Femur (tissue), 1 donor: ENCODE measurements at places on chromosomes 16 and 17.

- DNase-seq, result no peak
Measured at GRCh38 chr16:20897253-20897897, 2.8 kb downstream of the DCUN1D3 start.

DNA sequence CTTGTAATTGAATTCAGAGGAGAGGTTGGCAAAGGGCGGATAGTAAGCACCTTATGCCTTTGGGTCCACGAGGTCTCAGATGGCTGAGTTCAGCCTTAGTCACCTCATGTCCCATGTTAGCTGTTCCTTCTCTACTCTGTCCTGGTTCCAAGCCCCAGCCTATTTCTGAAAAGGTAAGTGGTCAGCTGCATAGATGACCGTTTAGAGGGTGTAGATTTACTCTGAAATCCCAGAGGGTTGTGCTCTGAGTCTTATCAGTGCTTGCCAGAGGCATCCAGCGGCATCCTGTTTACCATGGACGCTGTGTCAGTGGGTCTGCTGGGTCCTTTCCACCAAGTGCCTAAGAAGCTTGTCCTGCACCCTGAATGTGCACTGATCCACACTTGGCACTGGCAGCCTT, 1.9 kb downstream of the ZNF778 start:
- no peak for DNase-seq

DNA sequence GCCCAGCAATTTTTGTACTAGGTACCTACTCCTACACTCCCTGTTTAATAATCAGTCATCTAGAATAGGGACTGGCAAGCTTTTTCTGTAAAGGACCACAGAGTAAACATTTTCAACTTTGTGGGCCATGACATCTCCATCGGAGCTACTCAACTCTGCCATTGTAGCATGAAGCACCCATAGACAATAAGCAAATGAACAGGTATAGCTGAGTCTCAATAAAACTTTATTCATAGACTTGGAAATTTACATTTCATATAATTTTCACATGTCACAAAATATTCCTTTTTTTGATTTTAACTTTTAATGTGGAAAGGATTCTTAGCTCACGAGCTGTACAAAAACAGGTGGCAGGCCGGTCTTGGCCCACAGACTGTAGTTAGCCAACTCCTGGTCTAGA, 345.8 kb downstream of the SOX9 start:
- no peak for DNase-seq

DNA sequence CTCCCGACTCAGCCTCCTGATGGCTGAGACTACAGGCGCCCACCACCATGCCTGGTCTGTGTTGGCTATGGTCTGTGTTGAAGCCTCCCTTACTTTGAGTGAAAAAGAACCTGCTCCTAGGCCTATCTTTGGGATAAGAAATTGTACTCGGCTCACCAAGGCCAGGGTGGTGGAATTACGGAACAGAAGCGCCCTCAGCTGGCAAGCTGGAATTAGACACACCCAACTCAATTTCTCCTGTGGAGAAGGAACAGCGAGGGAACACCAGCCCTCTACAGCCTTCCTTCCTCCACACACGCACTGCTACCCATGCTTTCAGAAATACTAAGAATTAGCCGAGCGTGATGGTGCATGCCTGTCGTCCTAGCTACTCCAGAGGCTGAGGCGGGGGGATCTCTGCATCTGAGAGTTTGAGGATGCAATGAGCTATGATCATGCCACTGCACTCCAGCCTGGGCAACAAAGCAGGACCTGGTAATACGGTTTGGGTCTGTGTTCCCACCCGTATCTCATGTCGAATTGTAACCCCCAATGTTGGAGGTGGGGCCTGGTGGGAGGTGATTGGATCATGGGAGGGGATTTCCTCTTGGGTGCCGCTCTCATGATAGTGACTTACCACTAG, 40.1 kb upstream of the RBBP6 start:
- DNase-seq, result no peak

- peak; percentile 53 for DNase-seq
Measured at GRCh38 chr17:43456661-43457361, 27.0 kb upstream of the DHX8 start.

DNA sequence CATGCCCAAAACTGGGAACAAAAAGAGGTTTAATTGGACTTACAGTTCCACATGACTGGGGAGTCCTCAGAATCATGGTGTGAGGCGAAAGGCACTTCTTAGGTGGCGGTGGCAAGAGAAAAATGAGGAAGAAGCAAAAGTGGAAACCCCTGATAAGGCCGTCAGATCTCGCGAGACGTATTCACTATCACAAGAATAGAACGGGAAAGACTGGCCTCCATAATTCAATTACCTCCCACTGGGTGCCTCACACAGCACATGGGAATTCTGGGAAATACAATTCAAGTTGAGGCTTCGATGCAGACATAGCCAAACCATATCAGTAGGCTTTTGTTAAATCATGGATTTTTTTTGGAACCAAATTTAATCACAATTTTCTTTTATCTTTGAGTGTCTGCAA, 24.4 kb downstream of the RBL2 start:
- no peak for DNase-seq

DNA sequence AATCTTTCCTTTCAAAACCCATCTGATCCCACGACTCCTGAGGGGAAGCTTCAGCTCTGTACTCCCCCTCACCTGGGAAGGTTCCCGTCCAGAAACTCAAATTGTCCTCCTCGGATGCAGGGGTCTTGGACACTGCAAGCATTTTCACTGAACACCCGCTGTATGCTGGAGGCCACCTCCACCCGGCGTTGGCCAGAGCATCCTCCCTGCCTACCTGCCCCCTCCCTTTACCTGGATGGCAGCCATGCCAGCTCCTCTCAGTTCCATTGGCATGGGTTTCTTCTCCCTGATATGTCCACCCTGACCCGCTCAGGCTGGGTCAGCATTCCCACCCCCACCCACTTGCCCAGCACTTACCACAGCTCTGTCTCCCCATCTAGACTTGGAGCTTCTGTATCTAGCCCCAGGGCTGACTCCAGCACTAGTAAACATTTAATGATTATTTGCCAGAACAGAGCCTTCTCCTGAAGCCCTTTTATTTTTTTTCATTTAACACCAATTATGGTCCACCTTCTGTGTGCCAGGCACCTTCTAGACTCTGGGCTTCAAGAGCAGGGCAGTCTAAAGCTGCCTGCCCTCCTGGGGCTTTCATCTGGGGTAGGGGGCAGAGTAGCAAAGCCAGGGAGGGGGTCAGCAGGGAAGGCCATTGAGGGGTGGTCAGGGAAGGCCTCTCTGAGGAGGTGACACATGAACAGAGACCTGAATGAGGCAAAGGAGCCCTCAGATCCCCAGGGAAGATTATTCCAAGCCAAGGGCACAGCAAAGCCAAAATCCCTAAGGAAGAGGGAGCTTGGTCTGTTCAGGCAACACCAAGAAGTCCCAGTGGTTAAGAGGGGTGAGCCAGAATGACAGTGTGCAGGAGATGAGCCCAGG, 8.9 kb upstream of the KRT19 start:
- no peak for DNase-seq

GRCh38 chr17:39146273-39146672, 5.2 kb downstream of the PLXDC1 start:
- DNase-seq, result no peak

- peak; percentile 18 for DNase-seq
Measured at GRCh38 chr17:81516439-81516838, 3.8 kb upstream of the ACTG1 start.

- no peak for DNase-seq
Measured at GRCh38 chr17:40417258-40417608, 463 bp downstream of the TOP2A start.

GRCh38 chr16:55021595-55022475, 91.2 kb downstream of the IRX5 start:
- peak; percentile 63 for DNase-seq

DNA sequence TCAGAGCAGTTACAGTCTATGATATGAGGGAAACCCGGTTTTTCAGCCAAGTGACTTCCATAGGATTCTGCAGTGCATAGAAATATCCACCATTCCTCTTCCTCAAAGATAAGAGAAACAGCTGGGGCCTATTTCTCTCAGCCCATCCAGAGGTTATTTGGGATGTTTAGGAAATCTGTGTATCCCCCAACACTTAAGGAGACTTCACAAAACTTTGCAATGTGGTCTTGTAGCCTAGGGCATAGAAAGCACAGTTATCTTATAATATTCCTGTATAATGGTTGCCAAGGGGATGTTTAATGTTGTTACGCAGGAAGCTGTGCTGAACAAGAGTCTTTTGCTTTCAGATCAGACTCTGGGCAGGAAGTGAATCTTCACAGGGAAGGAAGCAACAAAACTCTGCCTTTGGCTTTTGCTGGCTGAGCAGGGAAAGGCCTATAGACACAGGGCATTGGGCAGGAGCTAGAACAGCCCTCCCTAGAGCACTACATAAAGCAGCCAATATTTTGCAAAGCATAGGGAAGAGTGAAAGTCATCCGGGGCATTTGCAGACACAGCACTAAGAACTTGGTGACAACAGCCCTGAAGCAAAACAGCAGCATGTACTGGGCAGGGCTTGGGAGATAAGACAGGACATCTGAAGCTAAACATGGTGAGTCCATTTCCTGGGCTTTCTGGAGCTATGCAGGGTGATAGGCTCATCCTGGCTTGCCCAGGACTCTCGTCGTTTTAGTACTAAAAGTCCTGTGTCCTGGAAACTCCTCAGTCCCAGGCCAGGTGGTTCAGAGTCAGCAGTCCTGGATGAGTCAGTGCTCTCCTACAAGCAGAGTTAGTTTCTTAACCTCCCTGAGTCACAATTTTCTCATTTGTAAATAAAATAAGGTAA, 18.7 kb upstream of the BEAN1 start:
- DNase-seq, result no peak

GRCh38 chr16:69672998-69673713, 53.2 kb downstream of the NQO1 start:
- no peak for DNase-seq

- DNase-seq, result no peak
Measured at GRCh38 chr16:11212798-11213196, 43.2 kb downstream of the SOCS1 start.

GRCh38 chr16:55834049-55834448, 1.2 kb upstream of the CES1 start:
- DNase-seq, result no peak

- DNase-seq, result no peak
Measured at GRCh38 chr17:20314834-20315233, 152.5 kb downstream of the LGALS9B start.

GRCh38 chr16:83554540-83554939, 253.2 kb upstream of the HSBP1 start:
- no peak for DNase-seq

- no peak for DNase-seq
Measured at GRCh38 chr17:77184474-77184873, 43.7 kb downstream of the SEC14L1 start.

DNA sequence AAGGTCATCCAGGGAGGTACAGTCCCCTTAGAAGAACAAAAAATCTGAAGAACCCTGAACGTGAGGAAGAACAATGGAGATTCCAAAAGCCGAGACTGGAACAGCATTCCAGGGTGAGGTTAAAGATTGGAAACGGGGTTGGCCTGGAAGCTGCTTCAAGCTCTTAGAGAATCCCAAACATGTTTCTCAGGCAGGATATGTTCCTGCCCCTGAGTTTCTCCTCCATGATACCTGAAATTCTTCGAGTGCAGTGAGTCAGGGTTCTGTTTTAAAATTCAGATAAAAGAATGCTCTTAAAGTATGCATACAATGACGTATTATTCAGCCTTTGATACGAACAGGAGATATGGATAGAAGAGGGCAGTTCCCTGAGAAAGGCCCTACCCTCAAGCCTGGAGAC, 293.1 kb downstream of the HS3ST3B1 start:
- no peak for DNase-seq

GRCh38 chr16:67269766-67270165, 9.6 kb upstream of the PLEKHG4 start:
- no peak for DNase-seq

GRCh38 chr16:84794186-84794585, 25.6 kb upstream of the CRISPLD2 start:
- no peak for DNase-seq

DNA sequence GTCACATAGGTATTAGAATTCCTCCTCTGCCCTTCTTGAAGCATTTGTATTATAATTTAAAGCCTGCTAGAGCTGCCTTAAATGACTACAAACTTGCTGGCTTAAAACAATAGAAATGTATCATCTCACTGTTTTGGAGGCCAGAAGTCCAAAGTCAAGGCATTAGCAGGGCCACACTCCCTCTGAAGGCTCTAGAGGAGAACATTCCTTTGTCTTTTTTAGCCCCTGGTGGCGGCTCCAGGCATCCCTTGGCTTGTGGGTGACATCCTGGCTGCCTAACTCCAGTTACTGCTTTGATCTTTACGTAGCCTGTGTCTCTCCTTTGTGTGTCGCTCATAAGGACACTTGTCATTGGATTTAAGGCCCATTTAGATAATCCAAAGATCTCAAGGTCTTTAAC, 186.6 kb upstream of the SALL1 start:
- DNase-seq, result no peak

DNA sequence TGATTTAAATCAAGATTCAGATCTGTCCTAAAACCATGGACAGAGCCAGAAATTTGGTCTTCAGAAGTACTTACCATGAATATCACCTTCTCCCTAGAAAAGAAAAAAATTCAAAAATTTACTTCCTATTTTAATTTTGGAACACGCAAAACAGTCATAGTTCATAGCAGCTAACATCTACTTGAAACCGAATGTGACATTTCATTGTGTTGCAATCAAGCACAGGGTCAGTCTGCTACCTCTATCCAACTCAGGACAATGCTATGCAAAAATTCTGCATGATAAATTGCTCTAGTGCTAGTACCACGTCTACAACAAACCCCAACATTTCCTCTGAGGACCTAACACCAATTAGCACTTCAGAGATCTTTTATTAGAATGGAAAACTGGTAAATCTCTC, 7.7 kb downstream of the JPT1 start:
- DNase-seq, result no peak

- DNase-seq, result no peak
Measured at GRCh38 chr17:81350320-81350890, 44.9 kb upstream of the BAHCC1 start.

GRCh38 chr16:4515611-4516233, 22.9 kb downstream of the CDIP1 start:
- DNase-seq, result no peak

- DNase-seq, result no peak
Measured at GRCh38 chr17:65755799-65756198, 194.4 kb upstream of the AXIN2 start.

- DNase-seq, result no peak
Measured at GRCh38 chr16:71974068-71974818, 26.0 kb downstream of the PKD1L3 start.

- no peak for DNase-seq
Measured at GRCh38 chr17:57600074-57600473, 145.0 kb downstream of the CCDC182 start.

- no peak for DNase-seq
Measured at GRCh38 chr17:15048381-15048780, 216.7 kb downstream of the PMP22 start.

GRCh38 chr17:6100146-6100545, 30.0 kb downstream of the WSCD1 start:
- DNase-seq, result peak; percentile 11
